ENCODE measurements at places on chromosomes 3 and 15.

DNA sequence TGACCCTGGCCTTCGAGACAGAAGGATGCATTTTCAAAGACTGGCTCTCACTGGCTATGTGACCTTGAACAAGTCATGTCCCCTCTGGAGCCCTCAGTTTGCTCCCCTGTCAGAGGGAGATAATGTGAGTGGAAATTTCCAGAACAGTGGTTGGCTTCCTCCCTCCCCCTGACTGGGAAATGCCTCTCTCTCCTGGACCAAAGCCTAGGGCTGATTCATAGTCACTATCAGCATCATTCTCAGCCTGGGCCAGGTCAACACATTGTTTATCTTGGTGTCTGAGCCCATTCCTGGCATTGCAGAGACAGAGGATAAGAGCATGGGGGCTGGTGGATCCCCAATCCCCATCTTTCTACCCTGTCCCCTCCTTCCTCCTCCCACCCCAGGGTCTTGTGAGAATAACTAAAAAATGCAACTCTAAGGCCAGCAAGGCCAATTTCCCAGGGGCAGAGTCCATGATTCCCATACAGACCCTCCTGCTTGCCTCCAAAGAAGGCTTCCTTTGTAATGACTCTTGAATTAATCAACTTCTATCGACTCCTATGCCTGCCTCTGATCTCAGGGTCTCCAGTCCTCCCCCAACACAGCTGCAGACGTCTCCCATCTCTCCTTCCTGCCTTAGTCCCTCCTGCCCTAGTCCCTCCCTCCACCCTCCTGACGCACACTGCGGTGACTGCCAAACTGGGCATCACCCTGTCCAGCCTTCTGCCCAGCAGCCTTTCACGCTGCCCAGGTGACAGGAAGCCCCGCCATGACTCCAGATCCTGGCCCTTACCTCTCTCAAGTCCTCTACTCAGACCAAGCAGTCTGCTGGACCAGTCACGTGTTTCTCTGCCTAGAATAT is 35.4 kb upstream of the CORO2B start:
- no peak for DNase-seq

- peak; percentile 15 for DNase-seq
Observed at GRCh38 chr3:72487078-72487765, 361.0 kb downstream of the SHQ1 start.

- no peak for DNase-seq
Observed at GRCh38 chr3:181851063-181851462, 139.3 kb downstream of the SOX2 start.

GRCh38 chr15:101167753-101168462 is 83.9 kb downstream of the CHSY1 start:
- no peak for DNase-seq

- DNase-seq: no peak
Observed at GRCh38 chr3:127593178-127593577, 2.6 kb upstream of the TPRA1 start.

DNA sequence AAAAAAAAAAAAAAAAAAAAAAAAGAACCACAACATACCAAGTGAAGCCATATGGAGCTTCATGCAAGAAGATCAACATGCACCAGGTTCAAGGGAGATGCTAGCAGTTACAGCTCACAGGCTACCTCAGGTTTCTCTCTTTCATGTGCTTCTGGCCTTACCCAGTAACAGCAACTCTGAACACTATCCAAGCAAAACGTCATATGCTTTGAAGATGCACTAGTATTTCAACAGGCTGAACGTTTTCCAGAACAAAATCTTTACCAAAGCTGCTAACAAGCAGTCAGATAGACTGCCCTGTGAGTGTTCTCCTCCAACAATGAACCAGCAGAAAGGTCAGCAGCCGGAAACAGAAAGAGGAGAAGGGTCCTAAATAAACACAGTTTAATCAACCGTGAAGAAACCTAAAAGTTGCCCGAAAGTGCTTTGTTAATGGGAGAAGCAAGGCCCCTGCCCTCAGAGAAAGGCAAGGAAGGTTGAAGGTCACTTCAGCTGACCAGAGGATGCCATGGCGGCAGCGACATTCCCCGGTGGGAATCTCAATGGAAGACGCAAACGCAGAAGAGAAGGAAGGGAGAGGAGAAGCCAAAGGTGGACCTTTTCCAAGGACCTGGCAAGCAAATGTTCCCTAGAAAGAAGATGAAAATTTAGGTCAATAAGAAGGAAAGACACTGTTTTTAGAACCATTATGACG is 80.1 kb downstream of the CCNL1 start:
- DNase-seq: no peak

DNA sequence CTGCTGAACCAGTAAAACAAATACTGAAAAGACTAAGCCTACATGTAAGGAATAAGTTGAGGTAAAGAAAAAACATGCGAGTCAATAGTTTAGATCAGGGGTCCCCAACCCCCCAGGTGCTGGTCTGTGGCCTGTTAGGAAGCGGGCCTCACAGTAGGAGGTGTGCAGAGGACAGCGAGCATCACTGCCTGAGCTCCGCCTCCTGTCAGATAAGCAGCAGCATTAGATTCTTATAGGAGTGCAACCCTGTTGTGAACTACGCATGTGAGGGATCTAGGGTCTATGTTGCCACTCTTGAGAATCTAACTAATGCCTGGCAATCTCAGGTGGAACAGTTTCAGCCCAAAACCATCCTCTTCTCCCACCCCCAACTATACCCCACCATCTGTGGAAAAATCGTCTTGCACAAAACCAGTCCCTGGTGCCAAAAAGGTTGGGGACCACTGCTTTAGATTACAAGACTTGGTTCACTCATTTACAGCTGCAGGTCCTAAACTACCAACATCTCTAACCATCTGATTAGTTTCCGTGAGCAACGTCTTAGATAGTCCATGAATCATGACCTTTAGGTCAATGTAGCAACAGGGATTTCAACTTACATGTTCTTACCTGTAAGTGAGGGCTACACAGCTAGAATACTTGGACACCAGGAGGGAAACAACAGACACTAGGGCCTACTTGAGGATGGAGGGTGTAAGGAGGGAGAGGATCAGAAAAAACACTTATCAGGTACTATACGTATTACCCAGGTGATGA is 66.7 kb downstream of the TRANK1 start:
- DNase-seq: no peak

DNA sequence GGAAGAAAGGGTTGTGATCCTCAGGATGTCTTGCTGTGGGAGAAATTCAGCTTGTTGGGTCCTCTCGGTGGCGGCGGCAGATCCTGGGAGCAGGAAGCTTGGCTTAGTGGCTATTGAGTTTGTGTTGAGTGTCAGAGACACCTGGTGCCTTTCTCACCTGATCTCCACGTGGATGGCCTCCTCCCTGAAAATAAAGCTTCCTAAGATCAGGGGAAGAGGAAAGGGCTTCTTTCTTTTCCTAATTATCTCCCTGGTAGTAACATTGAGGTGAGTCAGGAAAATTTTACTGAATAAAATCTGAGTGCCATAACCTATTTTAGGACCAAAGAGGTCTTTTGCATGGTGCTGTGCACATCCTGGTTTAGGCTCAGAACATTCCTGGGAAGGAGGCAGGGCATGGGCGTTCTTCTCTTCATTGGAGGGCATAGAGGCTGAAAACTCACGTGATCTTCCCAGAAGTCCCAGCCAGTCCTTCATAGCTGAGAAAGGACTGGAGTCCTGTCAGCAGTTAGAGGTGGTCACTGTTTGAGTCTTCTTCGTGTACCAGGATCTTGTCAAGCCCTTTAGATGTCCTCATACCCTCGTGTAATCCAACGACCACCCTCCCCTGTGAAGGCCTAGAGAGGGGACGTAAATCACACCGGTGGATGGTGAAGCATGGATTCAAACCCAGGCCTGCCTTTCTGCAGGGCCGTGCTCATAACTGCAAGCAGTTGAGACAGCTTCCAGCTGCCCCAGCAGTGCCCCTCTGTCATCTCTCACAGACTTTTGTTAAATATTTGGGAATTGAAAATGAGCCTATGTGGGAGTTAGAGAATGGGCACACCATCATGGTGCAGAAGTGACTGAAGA is 1.1 kb downstream of the CMTM8 start:
- no peak for DNase-seq

GRCh38 chr15:35717721-35718120 is 171.8 kb upstream of the DPH6 start:
- peak; percentile 35 for DNase-seq

DNA sequence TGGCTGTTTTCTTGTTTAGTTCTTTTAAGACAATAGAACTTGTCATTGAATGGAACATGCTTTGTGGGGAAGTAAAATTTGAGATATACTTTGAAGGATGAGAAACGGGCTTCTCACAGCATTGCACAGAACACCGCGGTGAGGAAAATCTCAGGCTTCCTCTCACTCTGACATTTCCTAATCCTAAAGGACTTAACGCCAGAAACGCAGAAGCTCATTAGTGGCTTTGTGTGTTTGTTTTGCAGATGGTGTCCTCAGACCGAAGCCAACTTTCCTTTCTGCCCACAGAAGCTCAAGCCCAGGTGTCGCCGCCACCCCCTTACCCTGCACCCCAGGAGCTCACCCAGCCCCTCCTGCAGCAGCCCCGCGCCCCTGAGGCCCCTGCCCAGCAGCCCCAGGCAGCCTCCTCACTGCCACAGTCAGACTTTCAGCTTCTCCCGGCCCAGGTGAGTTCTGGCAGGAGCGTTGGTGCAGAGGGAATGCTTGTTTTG is 78.9 kb upstream of the BLM start:
- no peak for DNase-seq

DNA sequence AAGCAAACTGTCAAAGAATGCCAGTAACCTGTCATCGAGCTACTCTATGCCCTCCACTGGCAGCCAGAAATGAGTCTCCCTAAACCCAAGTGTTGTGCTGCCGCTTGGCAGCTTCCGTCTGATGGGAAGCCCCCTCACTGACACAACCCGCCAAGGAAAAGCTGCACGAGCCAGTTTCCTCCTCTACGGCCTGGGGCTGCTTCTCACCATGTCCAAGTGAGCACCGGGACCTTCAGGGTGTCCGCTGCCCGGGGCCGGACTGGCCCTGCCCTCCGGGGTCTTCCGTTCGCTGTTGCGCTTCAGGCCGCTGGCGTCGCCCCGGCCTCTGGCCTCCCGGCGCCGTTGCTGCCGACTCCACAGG is 490 bp downstream of the TOMM70 start:
- peak; percentile 28 for DNase-seq

Data from GM23338 (cell line).